ENCODE measurements at places on chromosomes 7 and 10. TPM values are rescaled to one million over a fixed set of nuclear protein-coding genes. Genes with fewer than 3 reads are reported as not detected.

DNA sequence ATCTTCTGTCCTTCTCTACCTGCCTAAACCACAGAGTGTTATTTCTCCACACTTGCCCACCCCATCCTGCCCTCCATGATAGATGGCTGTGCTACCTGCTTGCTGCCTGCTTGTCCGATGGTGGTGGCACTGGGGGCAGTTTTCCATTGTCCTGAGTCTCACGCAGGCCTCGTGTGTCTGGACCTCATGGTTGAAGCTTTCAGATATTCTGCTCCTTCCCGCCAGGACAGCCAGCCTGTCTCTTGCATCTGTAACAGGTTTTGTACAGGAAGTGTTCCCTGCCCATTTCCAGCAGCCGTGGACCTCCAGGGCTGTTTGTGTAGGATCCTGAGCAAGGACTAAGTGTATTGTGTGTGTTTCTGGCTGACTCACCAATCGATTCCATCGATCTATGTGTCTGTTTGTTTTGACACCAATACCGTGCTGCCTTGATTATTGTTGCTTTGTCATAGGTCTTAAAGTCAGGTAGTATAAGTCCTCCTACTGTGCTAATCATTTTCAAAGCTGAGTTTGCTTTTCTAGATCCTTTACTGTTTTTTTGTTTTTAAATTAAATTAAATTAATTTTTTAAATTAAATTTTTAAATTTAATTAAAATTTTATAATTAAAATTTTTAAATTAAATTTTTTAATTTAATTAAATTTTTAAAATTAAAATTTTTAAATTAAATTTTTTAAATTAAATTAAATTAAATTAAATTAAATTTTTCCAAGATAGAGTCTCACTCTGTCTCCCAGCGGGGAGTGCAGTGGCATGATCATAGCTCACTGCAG, 8.5 kb downstream of the IL15RA start:
- peaks cover 38% of the 10 kb centered on the region for H3K4me1 ChIP-seq
- no peaks in the 10 kb centered on the region for H3K27me3 ChIP-seq
- DNase-seq, result no peak
- no peaks in the 10 kb centered on the region for H3K36me3 ChIP-seq
- no peak overlapping the region for H3K4me3 ChIP-seq
- H3K27ac ChIP-seq, result no peak overlapping the region

- H3K36me3 ChIP-seq, result no peaks in the 10 kb centered on the region
- H3K27ac ChIP-seq, result no peak overlapping the region
- no peaks in the 10 kb centered on the region for H3K27me3 ChIP-seq
- H3K4me1 ChIP-seq, result peaks cover 31% of the 10 kb centered on the region
Measured at GRCh38 chr10:12512332-12513002, 163.1 kb downstream of the CAMK1D start.

GRCh38 chr7:21169667-21170580, 258.0 kb upstream of the SP4 start:
- H3K4me3 ChIP-seq, result no peak overlapping the region
- DNase-seq, result no peak
- H3K27me3 ChIP-seq, result peaks cover 52% of the 10 kb centered on the region
- peaks cover 3% of the 10 kb centered on the region for H3K36me3 ChIP-seq

DNA sequence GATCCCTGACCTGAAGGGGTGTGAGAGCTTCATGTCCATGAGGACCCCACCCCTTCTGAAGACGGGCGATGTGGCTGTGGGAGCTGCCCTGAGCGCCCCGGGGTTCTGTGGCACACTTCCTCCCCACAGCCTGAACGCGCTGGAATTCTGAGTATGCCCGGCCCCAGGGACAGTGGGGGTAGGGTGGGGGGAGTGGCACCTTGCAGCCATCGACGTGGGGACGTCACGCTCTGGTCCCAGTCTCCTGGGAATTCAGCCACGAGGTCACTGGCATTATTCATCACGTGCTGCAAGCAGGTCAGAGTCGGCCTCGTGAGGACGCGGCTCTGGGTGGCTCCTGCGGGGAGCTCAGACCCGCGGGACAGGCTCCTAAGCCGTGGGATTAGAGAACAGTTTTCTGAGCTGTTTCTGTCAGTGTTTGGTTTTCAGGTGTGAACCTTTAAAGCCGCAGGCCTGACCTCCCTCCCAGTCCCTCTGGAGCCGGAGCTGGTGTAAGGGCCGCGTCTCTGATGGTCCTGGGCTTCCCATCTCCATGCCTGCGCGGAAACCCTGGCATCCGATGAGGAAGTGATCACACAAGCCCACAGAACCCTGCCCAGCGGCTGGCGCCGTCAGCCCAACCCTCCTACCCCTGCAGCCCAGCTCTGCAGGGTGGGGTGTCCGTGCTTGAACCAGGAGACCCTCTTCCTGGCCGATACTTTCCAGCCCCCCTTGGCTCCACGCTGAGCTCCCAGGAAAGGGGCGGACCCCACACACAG, 16.1 kb downstream of the GPR146 start:
- no peak for DNase-seq
- no peak overlapping the region for H3K27ac ChIP-seq
- H3K4me1 ChIP-seq, result peaks cover 7% of the 10 kb centered on the region
- no peaks in the 10 kb centered on the region for H3K36me3 ChIP-seq
- no peak overlapping the region for H3K4me3 ChIP-seq

- no peak for DNase-seq
- no peak overlapping the region for H3K27ac ChIP-seq
- H3K36me3 ChIP-seq, result no peaks in the 10 kb centered on the region
- H3K4me1 ChIP-seq, result peaks cover 7% of the 10 kb centered on the region
- H3K4me3 ChIP-seq, result no peak overlapping the region
- peaks cover 55% of the 10 kb centered on the region for H3K27me3 ChIP-seq
Measured at GRCh38 chr10:114038819-114039218, 4.8 kb upstream of the ADRB1 start.

DNA sequence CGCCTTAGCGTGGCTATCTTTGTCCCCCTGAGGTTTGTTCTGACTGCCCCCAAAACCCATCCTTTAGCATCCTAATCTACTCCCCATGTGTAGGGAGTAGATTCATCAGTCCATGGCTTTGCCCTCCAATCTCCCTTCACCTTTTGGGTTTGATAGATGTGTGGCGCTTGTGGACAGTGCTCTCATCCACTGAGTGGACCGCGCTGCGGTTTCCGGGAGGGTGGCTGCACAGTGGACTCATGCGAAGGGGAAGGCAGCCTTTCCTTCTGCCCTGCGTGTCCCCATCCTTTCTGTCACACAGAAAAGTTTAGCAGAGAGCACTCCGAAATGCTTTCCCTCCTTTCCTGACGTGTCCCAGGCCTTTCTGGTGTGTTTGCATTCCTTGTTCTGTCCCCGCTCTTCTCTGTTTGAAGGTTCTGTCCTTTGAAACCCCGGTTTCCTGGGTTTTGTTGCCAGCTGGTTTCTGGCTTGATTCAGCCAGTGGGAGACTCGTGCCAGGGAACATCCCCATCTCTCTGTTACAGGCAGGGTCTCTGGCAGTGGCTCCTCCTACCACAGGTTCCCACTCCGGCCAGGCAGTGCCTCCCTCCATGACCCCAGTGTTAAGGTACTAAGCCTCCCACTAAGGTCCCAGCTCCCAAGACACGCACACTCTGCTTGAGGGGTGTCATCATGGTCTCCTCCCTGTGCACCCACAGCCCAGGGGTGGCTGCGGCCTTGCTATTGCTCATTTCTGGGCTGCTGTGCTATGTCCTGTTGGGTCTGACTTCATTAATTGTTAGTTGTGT, 547.7 kb upstream of the DPP6 start:
- no peak for DNase-seq
- H3K27me3 ChIP-seq, result no peaks in the 10 kb centered on the region
- H3K27ac ChIP-seq, result no peak overlapping the region
- no peak overlapping the region for H3K4me3 ChIP-seq

DNA sequence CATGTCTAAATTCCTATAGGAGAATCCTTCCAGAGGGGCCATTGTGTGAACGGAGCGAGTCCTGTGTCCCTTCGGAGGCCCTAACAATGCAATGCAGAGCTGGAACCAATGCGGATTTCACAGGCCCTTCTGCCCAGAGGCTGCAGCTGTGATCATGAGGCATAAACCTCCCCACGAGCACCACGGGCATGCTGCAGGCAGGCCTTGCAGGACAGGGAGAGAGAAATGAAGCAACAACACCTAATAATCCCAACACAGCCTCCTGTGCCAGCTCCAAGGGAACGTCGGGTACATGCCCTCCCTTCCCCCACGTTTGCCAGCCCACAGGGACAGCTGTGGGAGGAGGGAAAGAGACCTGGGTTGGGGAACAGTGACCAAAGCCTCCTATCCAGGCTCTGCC, 74.4 kb downstream of the TNS3 start:
- no peak overlapping the region for H3K27ac ChIP-seq
- DNase-seq, result no peak
- H3K36me3 ChIP-seq, result no peaks in the 10 kb centered on the region
- H3K4me1 ChIP-seq, result no peaks in the 10 kb centered on the region
- H3K27me3 ChIP-seq, result no peaks in the 10 kb centered on the region

DNA sequence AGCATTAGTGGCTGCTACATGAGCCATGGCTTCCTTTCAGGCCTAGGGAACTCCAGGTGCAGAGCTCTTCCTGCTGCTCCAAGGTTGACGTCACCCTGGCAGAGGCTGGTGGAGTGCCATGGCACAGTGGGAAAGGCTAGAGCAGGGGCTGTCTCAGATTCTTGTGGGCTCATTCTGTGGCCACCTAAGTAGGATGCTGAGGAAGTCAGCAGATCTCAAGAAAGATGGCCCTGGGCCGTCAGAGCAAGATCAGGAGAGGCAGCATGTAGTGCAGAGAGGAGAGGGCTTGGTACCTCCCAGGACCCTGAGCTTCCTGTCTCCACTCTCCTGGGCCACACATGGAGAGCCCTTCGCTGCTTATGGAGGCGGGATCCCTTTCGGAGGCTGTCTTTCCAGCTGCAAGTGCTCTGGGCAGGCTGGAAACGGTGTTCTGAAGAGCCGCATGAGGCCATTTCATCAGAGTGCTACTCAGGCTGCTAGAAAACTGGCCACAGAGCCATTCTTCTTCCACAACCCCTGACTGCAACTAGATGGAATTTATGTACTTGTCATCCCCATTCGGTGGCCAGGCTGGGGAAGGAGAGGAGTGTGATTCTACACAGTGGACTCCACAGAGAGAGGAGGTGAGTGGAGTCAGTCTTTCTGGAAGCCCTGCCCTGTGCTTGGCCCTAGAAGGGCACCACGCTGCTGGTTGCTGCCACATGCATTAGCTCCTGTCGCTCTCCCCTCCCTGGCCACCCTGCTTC, 304.2 kb downstream of the RPS24 start:
- H3K27ac ChIP-seq, result no peak overlapping the region
- H3K36me3 ChIP-seq, result no peaks in the 10 kb centered on the region
- no peak overlapping the region for H3K4me3 ChIP-seq
- no peaks in the 10 kb centered on the region for H3K4me1 ChIP-seq
- no peak for DNase-seq
- H3K27me3 ChIP-seq, result peaks cover 7% of the 10 kb centered on the region

DNA sequence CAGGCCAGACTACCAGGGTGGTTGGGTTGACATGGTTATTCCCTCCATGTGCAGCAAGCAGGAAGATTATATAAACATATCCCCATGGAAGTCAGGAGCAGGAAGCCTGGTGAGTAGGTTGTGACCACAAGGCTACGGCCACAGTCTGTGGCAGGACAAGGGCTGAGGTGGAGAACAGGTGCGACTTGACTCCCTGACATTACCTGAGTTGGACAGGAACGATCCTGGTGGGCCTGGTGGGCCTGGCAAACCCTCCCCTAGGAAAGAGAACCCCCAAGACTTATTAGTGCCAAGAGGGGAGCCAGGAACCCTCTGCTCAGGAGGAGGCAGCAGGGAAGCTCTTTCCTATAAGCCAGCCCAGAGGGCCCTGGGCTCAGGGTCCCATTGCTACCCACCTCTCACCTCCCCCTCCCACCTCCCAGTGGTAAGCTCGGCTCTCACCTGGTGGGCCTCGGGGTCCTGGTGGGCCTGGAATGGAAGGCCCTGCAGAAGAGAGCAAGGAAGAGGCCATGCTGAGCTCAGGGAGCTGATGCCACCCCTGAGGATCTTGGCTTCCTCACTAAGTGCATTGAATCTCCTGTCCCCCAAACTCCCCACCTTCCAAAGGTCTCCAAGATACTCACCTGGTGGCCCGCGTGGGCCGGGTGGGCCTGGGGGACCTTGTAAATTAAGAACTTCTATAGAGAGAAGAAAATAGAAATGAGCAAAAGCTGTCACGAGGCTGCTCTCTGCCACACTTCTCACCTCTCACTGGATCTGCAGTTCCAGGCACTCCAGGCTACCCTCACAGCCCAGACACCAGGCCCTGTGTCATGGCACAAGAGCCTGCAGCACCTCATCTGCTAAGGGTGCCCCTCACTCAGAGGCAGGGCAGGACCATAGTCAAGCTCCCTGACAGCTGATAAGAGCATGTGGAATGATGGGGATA, 44.6 kb downstream of the COL17A1 start:
- H3K27ac ChIP-seq, result no peak overlapping the region
- no peaks in the 10 kb centered on the region for H3K4me1 ChIP-seq
- no peak overlapping the region for H3K4me3 ChIP-seq
- H3K27me3 ChIP-seq, result no peaks in the 10 kb centered on the region
- no peak for DNase-seq

DNA sequence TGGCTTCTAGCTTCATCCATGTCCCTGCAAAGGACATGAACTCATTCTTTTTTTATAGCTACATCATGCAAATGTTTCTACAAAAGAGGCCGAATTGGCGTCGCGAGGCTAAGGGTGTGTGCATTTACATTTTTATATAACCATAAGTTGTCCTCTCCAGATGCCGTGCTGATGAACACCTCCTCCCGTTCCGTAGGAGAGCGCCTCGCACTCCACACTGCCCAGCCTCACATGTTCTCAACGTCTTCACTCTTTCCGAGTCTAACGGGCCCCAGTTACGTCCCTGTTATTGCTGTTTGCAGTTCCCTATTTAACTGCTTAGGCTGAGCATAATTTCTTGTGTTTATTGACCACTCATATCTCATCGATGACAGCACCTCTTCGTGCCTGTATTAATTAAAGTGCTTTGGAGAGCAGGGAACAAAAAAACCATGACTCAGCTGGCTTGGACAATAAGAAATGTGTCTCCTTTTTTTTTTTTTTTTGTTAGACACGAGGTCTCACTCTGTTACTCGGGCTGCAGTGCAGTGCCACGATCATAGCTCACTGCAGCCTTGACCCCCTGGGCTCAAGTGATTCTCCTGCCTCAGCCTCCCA, 113.5 kb upstream of the SDK1 start:
- DNase-seq, result no peak
- no peak overlapping the region for H3K27ac ChIP-seq
- H3K4me3 ChIP-seq, result no peak overlapping the region
- H3K27me3 ChIP-seq, result no peaks in the 10 kb centered on the region
- no peaks in the 10 kb centered on the region for H3K36me3 ChIP-seq

- H3K36me3 ChIP-seq, result no peaks in the 10 kb centered on the region
- DNase-seq, result no peak
- no peak overlapping the region for H3K27ac ChIP-seq
- no peaks in the 10 kb centered on the region for H3K27me3 ChIP-seq
Measured at GRCh38 chr7:81669476-81670105, 100.3 kb downstream of the HGF start.

- peak; percentile 36 for DNase-seq
- H3K27ac ChIP-seq, result peak overlapping the region; percentile 94
- H3K4me1 ChIP-seq, result peaks cover 50% of the 10 kb centered on the region
- H3K36me3 ChIP-seq, result no peaks in the 10 kb centered on the region
- H3K27me3 ChIP-seq, result no peaks in the 10 kb centered on the region
- H3K4me3 ChIP-seq, result peak overlapping the region; percentile 75
Measured at GRCh38 chr10:12635127-12635541, 285.8 kb downstream of the CAMK1D start.

- H3K27me3 ChIP-seq, result peaks cover 10% of the 10 kb centered on the region
- H3K36me3 ChIP-seq, result no peaks in the 10 kb centered on the region
- H3K27ac ChIP-seq, result no peak overlapping the region
- DNase-seq, result no peak
Measured at GRCh38 chr10:71432956-71433767, 36.4 kb downstream of the CDH23 start.

Gene MOGAT3
- total RNA-seq, result not detected

Gene AKR1C4
- total RNA-seq, result not detected
